ENCODE measurements at places on chromosomes 5 and 9.

- no peak for DNase-seq
Measured at GRCh38 chr9:115672477-115673316, 480.9 kb upstream of the PAPPA start.

DNA sequence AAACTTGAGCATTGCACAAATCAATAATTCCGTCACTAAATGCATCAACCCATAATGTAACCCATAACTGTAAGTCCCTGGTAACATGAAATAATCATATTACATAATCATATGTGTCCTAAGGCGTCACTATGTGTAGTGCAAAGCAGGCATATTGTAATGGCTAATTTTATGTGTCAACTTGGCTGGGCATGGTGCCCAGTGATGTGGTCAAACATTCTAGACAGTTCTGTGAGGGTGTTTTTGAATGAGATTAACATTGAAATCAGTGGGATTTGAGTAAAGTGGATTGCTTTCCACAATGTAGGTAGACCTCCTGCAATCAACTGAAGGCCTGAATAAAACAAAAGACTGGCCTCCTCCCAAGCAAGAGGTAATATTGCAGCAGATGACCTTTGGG, 794.4 kb upstream of the ACO1 start:
- DNase-seq, result no peak

GRCh38 chr5:6505416-6505755, 56.7 kb downstream of the UBE2QL1 start:
- no peak for DNase-seq

- no peak for DNase-seq
Measured at GRCh38 chr9:136013116-136013515, 51.9 kb upstream of the UBAC1 start.

DNA sequence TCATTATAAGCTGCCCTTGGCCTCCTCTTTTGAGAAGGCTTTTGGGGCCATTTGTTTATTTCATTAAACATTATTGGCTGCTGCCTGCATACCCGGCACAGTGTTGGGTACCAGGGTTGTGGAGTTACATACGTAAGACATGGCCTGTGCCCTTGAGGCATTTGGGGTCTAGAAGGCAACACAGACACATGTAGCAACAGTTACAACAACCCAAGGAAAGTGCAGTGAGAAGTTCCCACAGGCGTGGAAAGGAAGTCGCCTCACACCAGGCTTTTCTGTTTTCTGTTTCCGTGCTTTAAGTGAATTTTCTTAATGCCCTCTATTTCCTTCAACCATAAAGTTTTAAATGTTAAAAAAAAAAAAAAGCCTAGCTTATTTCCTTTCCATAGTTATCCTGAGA, 47.4 kb downstream of the GALNT10 start:
- DNase-seq, result no peak

GRCh38 chr5:42506662-42507061, 83.4 kb downstream of the GHR start:
- DNase-seq, result no peak

GRCh38 chr5:1431021-1431811, 14.0 kb downstream of the SLC6A3 start:
- DNase-seq, result no peak

DNA sequence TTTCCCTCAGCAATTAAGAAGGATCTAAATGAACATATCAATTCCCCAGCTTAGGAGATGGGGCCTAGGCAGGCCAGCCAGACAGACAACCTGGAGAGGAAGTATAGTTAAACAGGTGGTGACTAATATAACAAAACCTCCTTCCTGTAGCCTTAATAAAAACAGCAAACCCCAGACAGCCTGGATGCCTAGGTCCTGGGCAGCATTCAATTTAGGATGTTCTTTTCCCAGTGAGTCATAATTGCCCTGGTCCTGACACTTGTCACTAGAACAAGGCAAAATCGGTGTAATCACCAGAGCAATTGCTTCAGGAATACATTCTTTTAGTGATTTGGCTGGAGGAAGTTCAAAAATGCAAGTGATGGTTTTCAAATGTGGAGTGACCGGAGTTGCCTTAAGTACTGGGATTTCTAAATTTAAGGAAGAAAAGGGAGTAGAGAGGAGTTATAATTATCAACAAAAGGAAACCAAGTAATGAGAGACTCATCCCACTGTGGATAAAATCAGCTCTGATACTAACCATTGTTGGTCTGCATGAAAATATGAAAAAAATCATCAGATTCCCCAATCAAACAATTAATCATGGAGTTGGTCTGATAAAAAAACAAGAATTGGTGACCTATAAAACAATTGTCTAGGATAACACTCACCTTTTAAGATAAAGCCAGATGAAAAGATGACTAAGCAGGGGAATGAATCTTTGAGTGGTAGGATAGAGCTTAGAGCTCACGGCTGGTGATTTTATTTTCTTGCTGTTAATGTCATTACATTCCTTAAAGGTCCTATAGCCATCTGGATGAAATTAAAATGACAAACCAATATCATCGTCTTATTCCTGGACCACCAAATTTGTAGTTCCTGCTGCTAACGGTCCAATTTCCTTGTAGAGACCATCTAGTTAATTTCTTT, 39.0 kb upstream of the TARS1 start:
- DNase-seq, result no peak

DNA sequence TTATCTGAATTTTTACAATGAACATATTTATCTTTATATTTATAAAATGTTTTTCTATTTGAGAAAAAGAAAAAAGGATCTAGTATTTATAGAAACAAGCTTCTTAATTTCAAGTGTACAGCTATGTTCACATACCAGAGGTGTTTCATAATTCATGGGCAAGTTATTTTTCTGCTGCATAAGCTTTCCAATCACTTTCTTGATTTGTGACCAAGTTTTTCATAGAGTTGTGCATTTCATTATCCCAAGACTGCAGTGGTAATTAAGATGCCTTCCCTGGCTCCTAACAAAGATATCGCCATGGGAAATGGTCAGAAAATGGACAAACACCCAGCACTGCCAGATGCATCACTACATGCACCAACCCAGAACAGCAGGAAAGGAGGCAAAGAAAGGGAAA, 124.6 kb downstream of the GNAQ start:
- no peak for DNase-seq

DNA sequence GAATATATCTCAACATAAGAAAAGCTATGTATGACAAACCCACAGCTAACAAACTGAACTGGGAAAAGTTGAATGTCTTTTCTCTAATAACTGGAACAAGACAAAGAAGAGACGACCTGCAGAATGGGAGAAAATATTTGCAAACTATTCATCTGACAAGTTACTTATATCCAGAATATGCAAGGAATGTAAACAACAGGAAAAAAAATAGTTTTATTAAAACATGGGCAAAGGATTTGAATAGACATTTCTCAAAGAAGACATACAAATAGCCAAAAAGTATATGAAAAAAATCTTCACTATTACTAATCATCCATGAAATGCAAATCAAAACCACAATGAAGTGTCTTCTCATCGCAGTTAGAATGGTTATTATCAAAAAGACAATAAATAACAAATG, 181.7 kb upstream of the TLX3 start:
- DNase-seq, result no peak

- no peak for DNase-seq
Measured at GRCh38 chr9:34332076-34332964, 3.0 kb downstream of the NUDT2 start.

DNA sequence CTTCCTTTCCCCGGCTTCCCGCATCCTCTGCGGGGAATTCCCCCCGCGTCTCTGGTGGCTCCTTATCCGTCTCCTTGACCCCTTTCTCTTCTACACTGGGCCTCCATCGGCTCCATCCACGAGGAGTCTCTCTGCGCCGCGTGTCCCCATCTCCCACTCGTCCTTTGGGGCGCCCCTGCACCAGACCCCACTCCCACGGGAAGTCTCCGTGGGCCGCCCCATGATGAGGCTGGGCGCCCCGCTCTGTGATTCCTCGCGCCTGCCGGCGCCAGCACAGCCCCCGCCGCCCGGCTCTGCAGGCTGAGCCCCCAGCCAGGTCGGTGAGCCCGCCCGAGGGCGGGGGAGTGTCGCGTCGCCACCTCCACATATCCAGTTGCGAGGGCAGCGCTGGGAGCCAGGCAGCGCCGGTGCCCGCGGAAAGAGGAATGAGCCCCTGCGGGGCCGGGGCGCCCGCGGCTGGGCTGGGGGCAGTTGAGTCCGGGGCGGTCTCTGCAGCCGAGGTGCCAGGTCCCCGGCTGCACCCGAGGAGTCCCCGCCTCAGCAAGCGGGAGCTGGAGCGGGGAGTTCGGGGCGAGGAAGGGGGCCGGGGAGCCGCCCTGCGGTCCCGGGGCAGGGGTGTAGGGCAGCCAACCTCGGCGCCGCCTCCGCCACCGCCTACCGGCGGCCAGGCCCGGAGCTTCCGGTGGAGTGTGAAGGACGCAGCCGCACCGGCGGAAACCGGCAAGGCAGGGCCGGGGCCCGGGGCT, 2.1 kb upstream of the TRAF1 start:
- no peak for DNase-seq

GRCh38 chr5:37668524-37669047, 171.3 kb downstream of the GDNF start:
- no peak for DNase-seq

DNA sequence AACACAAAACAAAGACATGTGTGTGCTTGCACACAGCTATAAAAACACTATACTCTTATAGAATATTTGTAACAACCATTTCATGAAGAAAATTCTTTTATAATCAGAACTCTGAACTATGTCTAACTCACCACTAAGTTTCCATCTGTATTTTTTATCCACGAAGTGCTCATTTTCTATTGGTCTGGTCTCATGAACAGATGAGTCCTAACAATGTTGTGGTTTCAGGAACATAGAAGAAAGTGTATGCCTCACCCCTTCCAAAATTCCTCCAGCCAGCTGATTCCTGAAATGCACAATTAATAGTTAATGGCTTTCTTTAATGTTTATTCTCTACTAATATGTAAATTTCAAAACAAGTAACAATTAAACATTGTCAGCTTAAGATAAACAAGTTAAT, 325.3 kb upstream of the GRAMD2B start:
- no peak for DNase-seq

DNA sequence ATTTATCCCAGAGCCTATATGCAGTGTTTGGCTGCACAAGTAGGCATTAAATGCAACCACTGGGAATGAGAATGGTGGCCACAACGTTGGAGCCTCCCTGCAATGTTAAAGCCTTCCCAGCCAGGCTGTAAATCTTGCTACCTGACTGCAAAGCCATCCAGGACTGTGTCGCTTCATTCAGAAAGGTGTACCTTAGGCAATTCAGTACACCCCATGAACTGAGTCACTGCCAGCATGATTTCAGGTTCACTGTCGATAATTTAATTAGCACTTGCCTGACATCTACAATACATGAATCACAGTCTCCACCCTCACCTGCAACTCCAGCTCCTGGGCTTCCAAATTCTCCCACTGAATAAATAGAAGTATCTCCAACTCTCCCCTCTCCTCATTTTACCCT, 108.4 kb downstream of the SLIT3 start:
- DNase-seq, result no peak

GRCh38 chr5:149708981-149709594, 21.0 kb upstream of the PPARGC1B start:
- DNase-seq, result no peak

DNA sequence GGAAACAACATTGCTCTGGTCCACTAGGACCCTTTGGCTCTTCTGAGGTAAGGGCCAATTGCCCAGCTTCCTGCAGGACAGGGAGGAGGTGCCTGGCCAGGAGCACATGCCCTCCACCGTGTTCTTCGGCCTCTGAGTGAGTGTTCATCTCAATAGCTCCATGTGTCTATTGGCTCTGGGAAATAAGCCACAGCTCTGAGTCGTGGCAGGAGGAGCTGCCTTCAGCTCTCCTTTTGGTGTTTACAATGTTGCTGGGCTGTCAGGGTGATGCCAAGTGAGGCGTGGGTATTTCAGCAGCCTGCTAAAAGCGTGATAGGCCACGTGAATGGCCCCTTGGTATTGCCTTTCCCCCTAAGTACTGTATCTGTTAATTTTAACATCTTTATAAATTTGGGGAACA, 26.6 kb downstream of the GADD45G start:
- DNase-seq, result no peak

DNA sequence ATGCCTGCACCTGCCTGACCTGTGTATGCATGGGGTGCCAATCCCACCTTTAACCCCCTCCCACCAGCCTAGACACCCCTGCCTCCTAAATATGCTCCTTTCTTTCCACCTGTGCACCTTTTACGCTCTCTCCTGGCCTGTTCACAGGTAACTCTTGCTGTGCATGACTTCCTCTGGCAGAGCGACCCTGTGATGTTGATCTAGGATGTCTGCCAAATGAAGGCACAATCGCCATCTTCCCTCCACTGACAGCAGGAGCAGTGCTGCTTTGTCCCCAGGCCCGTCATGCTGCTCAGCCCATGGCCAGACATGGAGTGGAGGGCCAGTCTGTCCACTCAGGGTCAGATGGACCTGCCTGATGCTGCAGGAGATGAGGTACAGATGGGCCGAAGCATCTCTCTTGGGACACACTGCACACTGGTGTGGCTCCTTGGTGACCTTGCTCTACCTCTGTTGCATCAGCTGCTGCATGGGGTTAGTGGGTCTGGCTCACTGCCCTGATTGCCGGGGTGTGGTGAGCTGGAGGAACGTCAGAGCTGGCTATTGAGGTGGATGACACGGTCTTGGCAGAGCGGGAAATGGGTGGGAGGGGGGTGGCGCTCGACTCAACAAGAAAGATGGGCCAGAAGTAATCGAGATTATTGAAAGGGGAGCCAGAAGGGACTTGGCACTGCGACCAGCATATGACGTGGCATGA, 101.7 kb upstream of the PITX1 start:
- no peak for DNase-seq

GRCh38 chr5:56339732-56340131, 106.6 kb upstream of the ANKRD55 start:
- DNase-seq, result no peak

- DNase-seq, result no peak
Measured at GRCh38 chr9:84169240-84169639, 171.3 kb downstream of the SLC28A3 start.

GRCh38 chr5:3362606-3362910, 233.1 kb upstream of the IRX1 start:
- no peak for DNase-seq

DNA sequence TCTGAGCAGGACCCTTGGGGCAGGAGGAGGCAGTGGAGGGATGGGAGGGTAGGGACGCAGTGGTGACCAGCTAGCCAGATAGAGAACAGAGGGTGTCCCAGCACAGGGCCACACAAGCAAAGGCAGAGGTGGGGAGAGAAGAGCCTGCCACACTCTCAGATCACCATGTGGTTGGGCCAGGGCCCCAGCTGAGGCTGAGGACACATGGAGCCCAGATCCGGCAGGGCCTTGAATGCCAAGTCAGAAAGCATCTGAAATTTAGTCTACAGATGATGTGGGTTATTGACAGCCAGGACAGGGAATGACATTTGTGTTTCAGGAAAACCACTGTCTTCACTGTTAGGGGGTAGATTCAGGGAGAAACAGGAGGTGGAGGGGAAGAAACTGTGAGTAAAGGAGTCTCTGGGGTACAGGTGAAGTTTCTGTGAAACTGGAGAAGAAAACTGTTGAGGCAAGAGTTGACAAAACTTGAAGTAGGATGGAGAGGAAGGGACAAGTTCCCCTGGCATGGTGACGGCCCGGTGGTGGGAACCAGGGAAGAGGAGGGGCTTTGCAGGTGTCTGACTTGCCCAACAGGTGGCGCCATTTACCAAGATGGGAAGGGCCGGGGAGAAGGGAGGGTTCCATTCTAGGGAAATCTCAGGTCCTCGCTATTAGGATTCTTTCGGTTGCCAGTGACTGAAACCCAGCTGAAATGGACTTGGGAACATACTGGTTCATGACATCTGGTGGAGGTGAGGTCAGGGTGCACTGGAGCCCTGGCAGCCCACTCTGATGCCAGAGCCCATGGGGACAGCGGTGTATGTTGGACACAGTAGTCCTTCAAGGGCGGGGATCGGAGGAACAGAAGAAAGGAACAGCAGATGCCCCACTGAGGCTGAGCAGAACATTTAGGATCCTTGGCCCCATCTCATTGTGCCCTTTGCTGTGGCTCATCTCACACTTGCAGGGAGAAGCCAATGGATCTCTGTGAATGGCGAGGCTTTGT, 100.1 kb downstream of the KCNIP1 start:
- no peak for DNase-seq
